ENCODE measurements at places on chromosomes 1 and 21.
A peak's percentile ranks its signal among the peaks of the same experiment; 100 is the strongest.

DNA sequence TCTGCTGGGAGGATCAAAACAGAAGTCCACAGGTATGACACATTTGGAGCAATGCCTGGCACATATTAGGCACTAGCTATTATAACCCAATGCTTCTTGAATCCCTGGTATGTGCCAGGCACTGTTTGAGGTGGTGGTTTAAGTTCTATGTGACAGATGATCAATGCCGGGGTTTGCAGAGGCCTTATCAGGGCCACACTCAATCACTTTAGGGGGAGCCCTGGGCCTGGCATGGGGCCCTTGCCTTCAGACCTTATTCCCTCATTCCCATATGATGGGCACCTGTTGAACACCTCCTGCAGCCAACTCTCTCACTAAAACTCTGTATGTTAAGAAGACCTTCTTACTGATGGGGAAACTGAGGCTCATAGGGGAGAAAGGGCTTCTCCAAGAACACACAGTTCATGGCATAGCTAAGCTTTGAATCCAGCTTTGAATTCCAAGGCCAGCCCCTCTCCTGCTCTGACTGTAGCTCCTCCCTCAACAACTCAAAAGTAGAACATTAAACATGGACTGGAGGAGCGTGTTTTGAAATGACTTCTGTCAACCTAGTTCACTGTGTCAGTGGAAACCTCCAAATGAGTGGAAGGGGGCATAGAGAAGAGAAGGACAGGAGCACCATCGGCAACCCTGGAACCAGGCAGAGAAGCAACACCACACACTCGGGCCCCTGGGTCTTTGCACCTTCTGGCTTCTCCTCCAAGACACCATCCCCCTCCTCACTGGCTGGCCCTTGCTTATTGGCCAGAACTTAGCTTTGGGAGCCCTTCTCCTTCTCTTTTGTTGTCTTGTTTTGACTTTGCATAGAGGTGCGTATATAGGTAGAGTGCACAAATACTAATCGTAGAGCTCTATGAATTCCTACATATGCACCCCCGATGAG, 6.6 kb upstream of the IFFO2 start:
- DNase-seq, result no peak

DNA sequence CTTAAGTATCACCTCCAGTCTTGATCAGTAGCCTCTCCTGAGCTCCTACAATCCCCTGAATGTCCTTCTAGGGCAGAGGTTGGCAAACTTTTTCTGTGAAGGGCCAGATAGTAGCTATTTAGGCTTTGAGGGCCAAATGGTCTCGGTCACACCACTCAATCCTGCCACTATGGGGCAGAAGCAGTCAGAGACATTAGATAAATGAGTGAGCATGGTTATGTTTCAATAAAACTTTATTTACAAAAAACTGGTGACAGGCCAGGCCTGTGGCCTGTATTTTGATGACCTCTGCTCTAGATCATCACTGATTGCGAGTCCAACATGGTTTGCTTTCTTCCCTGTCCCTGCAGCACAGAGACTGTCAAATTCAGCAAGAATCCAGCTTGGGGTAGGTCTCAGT, 36.3 kb downstream of the LRP8 start:
- no peak for DNase-seq

DNA sequence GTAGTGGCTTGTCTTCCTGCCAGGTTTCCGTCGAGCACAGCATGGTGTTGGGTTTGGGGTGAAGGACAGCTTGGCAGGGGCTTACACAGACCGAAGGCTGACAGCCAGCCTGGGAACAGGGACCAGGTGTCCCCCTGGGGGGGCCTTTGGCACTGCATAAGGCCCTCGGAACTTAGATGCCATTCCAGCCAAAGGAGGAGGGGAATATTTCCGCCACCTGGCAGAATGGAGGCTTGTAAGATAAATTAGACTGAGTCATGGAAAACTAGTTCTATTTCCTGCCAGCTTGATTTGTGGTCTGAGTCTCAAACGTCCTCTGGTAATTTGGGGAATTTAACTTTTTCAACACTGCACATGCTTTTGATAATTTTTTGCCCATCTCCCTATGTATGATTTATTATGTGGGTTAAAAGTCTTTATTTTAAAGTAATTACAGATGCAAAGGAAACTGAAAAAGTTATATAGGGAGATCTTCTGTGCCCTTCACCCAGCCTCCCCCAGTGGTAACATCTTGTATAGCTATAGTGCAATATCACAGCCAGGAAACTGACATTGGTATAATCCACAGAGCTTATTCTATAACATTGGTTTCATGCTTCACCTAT, 11.5 kb upstream of the TMEM51 start:
- no peak for DNase-seq

- no peak for DNase-seq
Observed at GRCh38 chr1:208007938-208008342, 97.0 kb upstream of the CD34 start.

- DNase-seq, result no peak
Observed at GRCh38 chr1:107213225-107213624, 72.4 kb downstream of the NTNG1 start.

GRCh38 chr1:6447818-6448748, 17.9 kb downstream of the TNFRSF25 start:
- no peak for DNase-seq

GRCh38 chr1:15882665-15883064, 35.2 kb downstream of the SPEN start:
- DNase-seq, result peak; percentile 10

- no peak for DNase-seq
Observed at GRCh38 chr1:10685808-10686403, 110.5 kb downstream of the CASZ1 start.

GRCh38 chr1:2320760-2321667, 70.3 kb downstream of the MORN1 start:
- no peak for DNase-seq

GRCh38 chr1:82921759-82922158, 1077.2 kb downstream of the TTLL7 start:
- no peak for DNase-seq

DNA sequence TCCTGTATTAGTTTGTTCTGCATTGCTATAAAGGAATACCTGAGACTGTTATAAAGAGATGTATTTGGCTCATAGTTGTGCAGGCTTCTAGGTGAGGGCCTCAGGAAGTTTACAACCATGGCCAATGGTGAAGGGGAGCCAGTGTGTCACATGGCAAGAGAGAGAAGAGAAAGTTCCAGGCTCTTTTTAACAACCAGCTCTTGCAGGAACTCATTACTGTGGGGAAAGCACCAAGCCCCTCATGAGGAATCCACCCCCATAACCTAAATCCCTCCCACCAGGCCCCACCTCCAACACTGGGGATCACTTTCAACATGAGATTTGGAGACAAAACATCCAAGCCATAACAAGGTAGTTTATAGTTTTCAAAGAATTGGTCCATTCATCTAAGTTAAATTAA, 5.0 kb upstream of the MEAF6 start:
- no peak for DNase-seq

GRCh38 chr1:110434946-110435345, 16.0 kb upstream of the PROK1 start:
- no peak for DNase-seq

DNA sequence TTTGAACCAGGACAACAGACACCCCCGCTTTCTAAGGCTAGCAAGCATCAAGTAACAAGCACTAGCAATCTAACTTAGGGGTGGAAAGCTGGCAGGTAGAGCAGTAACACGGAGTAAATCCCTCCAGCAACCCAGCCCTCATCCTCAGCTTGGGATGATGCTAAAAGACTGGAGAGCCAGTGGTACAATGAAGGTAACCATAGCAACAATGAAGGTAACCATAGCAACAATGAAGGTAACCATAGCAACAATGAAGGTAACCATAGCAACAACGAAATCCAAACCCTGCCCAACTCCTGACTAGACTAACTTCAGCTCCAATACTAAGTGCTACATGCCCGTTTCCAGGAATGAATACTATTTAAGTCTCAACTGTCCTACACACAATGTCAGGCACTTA, 22.2 kb upstream of the EIF4G3 start:
- no peak for DNase-seq

DNA sequence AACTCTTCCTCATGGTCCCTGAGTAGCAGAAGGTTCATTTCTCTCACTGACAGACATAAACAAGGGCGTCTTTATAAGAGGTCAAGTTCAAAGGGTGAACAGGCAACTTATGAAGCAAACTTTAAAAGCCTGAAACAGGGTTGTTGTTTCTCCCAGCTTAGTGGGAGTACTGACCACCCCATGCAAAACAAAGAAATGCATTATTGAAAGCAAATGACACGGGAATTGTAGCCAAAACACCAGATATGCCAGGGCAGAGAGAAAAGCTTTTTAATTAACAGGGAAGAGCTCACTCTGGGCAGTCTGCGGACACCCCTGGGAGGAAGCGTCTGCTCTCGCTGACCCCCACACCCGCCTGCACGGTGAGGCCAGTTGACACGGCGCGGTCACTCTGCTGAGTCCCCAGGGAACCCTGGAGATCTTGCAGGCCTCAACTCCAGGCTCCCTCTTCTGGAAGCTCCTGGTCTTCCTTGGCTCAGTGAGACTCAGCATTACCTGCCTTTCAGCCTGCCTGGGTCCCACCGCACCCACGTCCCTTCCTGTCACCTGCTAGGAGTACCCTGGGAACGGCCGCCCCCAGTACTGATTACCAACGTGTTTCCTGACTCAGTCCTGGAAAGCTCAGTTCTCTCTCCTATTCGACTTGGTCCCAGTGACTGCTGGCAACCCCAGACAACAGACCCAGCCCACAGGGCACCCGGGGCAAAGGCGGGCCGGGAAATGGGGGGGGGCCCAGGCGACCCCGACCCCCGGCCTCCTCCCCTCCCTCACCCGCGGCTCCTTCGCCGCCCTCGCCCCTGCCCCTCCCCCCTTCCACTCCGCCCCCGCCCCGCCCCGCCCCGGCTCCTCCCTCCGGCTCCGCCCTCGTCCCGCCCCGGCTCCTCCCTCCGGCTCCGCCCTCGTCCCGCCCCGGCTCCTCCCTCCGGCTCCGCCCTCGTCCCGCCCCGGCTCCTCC, 972 bp downstream of the CFAP410 start:
- DNase-seq, result no peak

GRCh38 chr1:44409757-44410156, 4.7 kb downstream of the RNF220 start:
- DNase-seq, result no peak

DNA sequence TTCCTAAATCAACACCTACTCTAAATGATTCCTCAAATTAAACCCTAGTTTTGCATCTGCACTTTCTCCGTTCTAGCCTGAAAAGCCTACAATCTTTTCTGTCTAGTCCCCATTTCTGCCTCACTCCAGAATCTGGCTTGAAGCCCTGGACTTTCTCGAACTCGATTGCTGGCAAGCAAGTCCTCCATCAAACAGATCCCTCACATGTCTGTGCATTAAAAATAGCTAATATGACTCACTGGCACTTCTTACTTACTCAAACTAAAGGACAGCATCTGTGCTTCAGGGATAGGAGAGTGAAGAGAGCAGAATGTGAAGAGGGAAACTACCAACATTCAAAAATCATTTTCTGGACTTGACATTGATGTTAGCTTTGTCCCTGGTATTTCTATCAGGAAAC, 51.8 kb upstream of the CXADR start:
- no peak for DNase-seq

- DNase-seq, result no peak
Observed at GRCh38 chr1:25811384-25812082, 8.2 kb upstream of the MTFR1L start.

DNA sequence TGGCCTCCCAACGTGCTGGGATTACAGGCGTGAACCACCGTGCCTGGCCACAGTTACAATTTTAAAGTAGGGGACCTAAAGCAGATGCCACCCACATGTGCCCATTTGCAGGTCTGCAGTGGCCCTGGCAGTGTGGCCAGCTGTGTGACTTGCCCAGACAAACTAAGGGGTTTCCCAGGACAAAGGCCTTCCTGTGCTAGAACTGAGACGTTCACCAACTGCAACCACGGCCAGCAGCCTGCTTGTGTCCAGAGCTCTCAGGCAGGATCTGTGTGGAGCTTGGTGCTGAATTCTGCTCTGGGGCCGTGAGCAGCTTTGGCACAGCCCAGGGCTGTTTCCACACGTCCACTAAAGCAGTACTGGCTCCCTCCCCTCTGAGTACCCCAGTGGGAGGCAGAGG, 10.6 kb upstream of the PTTG1IP start:
- DNase-seq, result no peak

Measured in smooth muscle cell of the brain vasculature (primary cell).